ENCODE measurements at places on chromosomes 1 and 21. TPM values are rescaled to one million over a fixed set of nuclear protein-coding genes. Genes with fewer than 3 reads are reported as not detected.

Gene CCDC27
- not detected for total RNA-seq

DNA sequence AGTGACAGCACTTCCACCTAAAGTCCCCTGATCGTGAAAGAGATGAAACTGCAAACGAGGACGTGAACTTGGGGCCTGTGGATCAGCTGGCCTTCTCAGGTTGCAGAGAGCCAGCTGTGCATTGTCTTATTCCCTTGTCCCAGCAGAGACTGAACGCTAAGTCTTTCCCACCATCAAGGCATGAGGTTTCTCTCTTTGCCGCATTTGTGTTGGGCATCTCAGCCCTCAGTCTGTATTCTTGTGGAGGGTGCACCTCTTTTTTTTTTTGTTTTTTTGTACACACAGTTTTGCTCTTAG lies 71.4 kb downstream of the KIF26B start:
- no peak for DNase-seq

GRCh38 chr1:3326516-3327388 lies 127.7 kb upstream of the ARHGEF16 start:
- no peak for DNase-seq

Gene AQP10
- not detected for total RNA-seq

DNA sequence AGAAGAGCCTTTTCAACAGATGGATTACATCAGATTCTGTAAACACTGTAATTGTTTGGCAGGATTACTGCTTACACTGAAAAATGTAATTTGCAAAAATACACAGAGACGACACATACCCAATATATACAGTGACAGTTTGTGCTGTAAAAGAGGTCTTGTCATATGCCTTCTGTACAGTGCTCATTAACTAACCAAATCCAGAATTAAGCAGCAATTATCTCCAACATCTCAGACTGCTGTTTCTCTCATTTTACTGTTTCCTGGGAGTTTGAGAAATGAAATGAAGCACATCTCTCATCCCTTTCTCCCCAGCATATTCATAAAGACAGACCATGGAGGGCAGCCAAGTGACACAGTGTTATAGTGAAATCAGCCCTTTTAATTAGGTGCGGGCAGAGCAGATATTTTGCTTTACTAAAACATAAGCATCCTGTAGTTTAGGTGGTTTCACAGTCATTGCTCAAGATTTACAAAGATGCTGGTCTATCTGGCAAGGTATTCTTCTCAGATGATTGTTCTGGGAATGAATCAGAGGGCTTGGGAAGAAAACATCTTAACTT lies 618.4 kb upstream of the USP24 start:
- no peak for DNase-seq

Gene TRAF3IP3
- 1.6 TPM for total RNA-seq

DNA sequence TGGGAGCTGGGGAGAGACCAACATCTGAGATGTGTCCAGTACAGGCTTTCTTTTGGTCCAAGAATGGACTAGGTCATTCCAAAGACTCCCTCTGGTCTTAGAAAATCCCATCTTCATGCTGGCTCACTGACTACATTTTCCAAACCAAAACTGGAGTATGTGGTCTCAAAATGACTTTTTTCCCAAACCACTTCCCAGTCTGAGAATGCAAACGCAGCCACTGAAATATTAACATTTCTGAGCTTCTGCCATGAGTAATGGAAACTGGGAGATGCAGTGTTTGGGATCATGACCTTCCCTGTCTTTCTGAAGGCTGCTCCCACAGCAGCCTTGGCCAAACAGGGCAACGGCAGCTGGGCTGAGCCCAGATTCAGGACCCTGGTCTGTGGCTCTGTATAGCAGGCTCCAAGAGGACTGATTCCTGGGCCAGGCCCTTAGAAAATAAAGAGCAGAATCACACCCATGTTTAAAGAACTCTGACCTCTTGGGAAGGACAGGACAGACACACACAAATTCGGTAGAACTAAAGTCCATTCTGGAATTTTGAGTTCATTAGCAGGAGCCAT lies 62.1 kb upstream of the CNTN2 start:
- DNase-seq: no peak

DNA sequence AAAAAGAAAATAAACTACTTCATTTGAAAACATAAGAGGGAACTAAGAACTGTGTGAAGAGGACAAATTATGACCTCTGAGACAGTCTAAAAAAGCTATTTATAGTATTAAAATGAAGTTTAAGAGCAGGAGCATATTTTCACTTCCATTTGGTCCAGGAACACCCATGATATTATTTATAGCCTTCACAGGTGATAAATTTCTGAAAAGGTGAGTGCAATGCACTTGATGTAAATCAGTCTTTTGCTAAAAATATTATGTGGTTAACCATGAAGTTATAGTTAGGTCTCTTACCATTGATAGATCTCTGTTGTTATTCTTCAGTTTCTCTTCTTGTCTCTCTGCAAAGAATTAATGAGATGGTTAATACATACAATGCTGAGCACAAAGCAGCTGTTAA lies 14.7 kb downstream of the TMCO1 start:
- DNase-seq: no peak

GRCh38 chr1:225674381-225674780 lies 21.5 kb upstream of the ENAH start:
- DNase-seq: no peak

DNA sequence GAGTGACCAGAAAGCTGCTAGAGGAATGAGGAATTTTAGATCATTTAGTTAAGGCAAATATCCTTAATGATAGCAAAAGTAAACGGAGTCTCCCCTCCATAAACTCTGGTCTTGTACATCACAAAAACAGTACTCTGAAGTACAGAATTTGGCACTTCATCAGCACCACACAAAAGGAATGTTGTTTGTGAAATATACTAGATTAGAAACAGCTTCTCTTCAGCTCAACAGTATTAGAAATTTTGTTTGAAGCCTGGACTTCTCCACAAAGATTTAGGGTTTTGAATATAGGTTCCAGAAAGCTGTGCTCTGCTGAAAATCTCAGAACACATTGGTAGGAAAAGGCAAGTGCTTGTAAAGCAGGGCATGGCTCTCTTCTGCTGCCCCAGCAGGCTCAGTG lies 135.1 kb upstream of the PTGFR start:
- no peak for DNase-seq

Gene AHCTF1
- 65.8 TPM for total RNA-seq

Gene HSD3B2
- total RNA-seq: not detected

- no peak for DNase-seq
Measured at GRCh38 chr1:116984406-116985160, 17.0 kb upstream of the CD101 start.

DNA sequence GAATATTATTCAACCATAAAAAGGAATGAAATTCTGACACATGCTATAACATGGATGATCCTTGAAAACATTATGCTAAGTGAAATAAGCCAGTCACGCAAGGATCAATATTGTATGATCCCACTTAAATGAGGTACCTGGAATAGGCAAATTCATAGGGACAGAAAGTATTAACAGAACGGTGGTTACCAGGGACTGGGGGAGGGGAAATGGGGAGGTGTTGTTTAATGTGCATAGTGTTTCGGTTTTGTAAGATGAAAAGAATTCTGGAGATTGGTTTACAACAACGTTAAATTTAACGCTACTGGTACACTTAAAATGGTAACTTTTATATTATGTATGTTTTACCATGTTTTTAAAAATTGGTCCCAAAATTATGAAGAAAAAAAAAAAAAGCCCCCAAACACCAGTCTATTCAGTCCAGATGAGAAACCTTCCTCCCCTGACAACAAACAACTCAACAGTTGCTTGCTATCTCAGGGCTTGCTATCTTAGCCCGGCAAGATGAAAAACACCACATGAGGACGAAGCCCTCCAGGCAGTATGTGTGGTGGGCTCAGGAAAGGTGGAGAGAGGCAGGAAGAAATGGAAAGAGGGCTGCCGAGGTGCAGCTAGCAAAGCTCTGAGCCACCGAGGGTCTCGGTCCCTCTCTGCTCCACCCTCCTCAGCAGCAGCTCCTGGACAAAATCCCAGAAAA lies 8.5 kb downstream of the NUAK2 start:
- no peak for DNase-seq

DNA sequence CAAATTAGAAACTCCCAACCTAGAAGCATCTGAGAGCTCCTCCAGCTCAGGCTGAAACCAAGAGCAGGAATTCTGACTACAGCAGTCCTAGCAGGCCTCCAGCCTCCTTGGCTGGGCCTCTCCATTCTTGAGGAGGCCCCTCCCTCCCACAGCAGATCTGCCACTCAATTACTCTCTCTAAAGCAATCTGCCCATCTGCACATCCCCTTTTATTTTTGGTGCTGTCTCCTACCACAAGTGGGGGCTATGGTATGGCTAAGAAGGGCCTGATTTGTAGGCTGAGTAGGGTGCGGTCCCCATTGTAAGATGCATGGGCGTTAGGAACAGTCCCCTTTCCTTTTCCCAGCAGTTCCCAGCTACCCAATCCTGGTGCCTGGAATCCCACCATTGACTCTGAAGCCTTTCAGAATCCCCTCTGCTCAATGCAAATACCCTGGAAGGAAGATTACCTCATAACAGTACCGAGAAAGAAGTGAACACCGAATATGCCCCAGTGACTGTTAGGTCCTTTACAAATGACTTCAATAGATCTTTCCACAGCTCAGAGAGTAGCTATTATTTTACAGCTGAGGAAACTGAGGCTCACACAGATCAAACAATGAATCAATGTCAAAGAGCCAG lies 11.6 kb upstream of the TTC39A start:
- peak; percentile 72 for DNase-seq

Gene MANEAL
- 5.9 TPM for total RNA-seq

Gene DHDDS
- 50.7 TPM for total RNA-seq

Gene C8A
- not detected for total RNA-seq

GRCh38 chr1:160638926-160639325 lies 7.9 kb downstream of the SLAMF1 start:
- no peak for DNase-seq

GRCh38 chr1:214285610-214286440 lies 4.9 kb downstream of the SMYD2 start:
- DNase-seq: no peak

DNA sequence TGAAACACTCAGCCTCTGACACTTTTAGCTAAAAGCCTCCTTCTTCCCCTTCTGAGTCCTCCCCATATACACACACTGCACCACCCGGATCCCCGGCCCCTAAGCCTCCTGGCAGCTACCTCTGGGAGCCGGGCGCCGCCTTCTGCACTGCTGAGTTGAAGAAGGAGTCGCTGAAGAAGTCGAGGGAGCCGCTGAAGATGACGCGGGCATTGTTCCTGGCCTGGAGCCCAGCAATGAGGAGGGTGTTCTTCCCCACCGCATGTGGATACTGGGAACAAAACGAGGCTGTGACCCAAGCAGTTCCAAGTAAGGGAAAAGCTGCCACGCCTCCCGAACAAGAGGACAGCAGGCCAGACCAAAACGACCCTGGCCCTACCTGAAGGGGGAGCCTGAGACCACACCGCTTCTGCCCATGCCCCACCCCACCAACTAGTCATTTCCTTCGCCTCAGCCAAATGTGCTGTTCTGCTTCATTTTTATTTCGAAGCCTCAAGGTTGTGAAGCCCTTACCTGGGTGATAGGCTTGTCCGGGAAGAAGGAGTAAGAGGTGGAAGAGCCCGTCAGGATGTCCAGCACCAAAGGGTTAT lies 7.0 kb downstream of the DDOST start:
- no peak for DNase-seq

- DNase-seq: no peak
Measured at GRCh38 chr1:198108636-198109370, 48.0 kb upstream of the NEK7 start.

DNA sequence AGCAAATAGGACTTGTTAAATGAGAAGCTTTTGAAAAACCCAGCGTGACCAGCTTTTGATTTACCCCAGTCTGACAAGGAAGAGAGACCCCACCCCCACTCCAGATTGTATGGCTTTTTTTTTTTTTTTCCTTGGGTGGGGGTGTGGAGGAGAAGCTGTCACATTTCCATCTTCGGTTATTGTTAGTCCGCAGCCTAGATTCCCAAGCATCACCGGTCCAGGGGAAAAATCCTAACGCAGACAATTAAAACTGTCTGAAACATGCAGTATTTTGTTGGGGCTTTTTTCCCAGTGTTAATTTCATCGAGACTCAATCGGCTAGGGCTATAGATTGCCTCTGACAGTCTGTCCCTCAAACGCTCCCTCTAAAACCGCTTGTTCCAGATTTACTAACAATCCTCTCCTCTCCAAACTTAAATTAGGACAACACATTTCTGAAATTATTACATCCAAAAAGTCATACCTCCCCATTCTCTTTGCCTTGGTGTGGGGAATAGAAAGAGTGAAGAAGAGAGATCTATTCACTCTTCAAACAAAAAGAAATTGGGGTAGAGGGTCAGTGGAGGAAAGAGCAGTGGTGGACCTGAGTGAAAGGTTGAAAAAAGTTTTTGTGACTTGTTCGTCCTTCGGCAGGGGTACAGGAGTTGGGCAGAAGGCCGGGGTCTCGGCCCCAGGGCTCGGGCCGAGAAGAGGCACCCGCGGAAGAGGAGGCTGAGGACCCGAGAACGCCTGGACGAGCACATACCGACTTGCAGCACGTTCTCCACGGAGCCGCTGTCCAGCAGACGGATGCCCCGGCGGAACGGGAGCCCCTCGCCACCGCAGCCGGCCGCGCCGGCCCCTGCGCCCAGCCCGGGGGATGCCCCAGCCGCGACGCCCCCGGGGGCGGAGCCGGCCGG lies 1.1 kb downstream of the ZSWIM5 start:
- no peak for DNase-seq

GRCh38 chr1:25427696-25428095 lies 3.0 kb upstream of the MACO1 start:
- no peak for DNase-seq

DNA sequence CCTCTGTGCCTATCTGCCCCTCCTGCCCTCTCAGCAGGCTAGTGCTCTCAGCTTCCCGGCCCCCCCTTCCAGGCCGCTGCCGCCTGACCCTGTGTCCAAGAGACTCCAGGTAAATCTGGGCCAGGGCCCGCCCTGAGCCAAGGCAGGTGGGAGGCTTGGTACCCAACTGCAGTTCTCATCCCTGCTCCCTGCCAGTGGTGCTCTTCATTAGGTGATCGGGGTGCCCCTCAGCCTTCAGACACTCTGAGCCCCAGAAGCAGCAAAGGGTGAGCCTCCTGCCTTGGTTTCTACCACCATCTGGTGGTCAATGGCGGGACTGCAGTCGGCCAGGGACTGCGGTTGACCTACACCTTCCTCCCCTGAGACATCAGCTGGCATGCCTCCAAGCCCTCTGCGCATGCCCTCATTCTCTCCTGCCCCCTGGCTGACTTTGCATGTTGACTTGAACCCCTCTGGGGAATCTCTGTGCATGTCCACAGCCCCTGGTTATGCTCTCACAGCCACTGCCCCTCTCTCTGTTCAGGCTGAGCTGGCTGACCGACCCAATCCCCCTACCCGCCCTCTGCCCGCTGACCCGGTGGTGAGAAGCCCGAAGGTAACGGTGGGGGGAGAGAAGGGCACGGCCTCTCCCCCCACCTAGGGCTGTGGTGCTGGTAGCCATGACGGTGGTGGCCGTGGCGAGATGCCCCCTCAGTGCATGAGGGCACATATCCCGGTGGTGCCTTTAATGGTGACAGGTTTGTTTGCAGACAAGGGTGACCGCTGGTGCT lies 2.0 kb upstream of the EFNA4 start:
- peak; percentile 94 for DNase-seq

GRCh38 chr1:51305371-51305823 lies 25.0 kb downstream of the TTC39A start:
- no peak for DNase-seq

- DNase-seq: no peak
Measured at GRCh38 chr1:199089393-199090122, 450.7 kb downstream of the PTPRC start.
